Activated CD4-positive, alpha-beta T cell treated with anti-CD3 and anti-CD28 coated beads, Interleukin-2, amount 50 U/mL, for 24 hours (primary cell): ENCODE measurements at places on chromosomes 6 and 20.

- DNase-seq, result no peak
These were observed 951 bp downstream of the FOXP4 start for GRCh38 chr6:41546866-41547798.

GRCh38 chr6:148430897-148431296 is 88.3 kb downstream of the SASH1 start:
- no peak for DNase-seq

DNA sequence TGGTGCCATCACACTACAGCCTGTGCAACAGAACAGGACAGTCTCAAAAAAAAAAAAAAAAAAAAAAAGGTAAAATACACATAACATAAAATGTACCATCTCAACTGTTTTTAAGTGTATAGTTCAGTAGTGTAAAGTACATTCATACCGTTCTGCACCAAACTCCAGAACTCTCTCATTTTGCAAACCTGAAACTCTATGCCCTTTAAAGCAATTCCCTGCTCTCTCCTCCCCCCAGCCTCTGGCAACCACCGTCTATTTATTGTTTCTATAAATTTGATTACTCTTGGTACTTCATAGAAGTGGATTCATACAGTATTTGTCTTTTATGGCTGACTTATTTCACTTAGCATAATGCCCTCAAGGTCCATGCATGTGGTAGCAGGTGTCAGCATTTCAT is 12.9 kb downstream of the RIPOR2 start:
- DNase-seq, result no peak

GRCh38 chr6:40924839-40925238 is 114.2 kb downstream of the UNC5CL start:
- no peak for DNase-seq

DNA sequence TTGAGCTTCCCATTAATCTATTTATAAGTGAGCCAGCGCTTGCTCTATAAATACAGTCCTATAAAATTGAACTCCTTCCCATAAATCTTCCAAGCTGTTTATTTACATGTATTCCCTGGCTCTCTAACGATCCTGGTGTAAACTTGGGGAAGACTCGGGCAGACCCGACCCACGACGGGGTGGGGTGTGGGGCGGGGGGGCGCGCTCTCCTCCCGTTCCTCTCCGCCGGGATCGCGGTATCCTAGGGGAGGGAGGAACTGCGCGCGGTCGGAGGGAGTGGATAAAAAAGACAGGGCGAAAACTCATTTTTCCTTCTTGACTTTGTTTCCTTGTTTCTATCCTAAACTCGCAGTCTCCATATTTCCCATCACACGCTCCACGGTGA is 31.1 kb downstream of the TFAP2B start:
- DNase-seq, result no peak

GRCh38 chr6:144349690-144350527 is 64.8 kb downstream of the UTRN start:
- DNase-seq, result no peak

GRCh38 chr6:157155804-157156203 is 167.5 kb downstream of the TMEM242 start:
- no peak for DNase-seq

- no peak for DNase-seq
These were observed 85.3 kb upstream of the SLC22A16 start for GRCh38 chr6:110561696-110562095.

- no peak for DNase-seq
These were observed 556 bp downstream of the NKX2-4 start for GRCh38 chr20:21396599-21397340.

DNA sequence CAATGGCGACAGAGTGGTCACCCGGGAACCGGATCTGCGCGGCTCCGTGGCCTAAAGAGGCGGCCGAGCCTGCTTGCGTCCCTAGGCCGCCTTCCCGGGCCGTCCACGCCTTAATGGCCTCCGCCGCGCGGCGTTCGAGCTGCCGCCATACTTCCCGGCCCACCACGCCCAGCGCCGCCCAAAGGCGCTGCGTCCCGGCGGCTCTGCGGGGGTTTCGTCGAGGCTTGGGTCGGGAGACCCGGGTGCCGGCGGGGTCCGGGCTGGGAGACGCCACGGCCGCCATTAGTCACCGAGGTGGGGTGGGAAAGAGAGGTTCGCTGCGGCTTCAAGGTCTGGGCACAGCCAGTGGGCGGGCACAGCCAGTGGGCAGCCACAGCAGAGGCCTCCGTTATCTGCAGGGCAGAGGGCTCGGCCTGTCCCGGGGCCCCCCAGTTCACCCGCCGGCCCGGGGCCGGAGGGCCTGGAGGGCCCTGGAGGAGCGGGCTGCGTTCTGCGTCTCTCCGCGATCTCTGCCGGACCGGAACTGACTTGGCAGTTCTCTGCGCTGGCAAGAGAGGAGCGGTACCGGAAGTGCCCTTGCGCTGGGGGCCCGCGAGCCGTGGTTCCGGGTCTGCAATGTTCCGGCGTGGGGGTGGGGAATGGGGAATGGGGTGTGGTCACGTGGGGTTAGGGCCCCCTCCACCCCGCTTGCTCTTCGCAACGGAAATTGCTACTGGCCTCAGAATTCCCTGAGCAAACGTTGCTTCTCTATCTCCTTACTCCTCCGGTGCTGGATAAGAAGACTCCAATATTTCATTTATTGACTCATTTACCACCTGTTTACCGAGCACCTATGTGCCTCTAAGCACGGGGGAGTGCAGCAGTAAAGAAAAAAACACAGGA is 82.3 kb downstream of the CNBD2 start:
- DNase-seq, result peak; percentile 88

GRCh38 chr6:27374824-27375612 is 13.5 kb upstream of the ZNF391 start:
- DNase-seq, result peak; percentile 44

DNA sequence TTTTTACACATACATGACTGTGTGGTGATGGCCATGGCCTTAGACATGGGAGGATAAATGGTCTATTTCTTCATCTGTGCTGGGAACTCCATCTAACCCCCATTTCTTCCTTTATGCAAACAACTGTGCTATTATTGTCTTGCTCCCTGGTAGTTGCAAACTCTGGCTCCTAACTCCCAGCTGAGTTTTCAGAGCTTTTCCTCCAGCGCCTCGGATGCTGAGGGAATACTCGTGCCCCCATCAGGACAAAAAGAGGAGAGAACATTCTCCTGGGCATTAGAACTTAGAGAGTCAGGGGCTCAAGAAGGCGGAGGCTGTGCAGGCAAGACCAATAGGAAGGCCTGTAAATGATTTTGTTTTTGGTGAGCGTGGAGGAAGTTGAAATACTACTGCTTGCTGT is 2.1 kb downstream of the DAAM2 start:
- DNase-seq, result no peak

DNA sequence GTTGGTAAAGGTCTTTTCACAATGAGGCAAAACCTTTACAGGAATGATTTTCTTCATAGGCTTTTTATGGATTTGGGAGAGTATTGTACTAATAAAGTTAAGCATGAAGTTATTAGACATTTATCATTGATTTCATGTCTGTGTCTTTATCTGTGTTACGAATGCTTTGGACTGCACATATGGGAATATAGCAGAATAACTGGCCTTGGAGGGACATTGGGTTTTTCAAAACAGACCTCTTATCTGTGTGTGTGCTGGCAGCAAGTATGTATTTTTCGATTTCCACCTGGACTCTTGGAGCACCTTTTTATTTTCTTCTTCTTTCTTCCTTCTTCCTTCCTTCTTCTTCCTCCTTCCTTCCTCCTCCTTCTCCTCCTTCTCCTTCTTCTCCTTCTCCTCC is 74.6 kb downstream of the CDKAL1 start:
- DNase-seq, result no peak

DNA sequence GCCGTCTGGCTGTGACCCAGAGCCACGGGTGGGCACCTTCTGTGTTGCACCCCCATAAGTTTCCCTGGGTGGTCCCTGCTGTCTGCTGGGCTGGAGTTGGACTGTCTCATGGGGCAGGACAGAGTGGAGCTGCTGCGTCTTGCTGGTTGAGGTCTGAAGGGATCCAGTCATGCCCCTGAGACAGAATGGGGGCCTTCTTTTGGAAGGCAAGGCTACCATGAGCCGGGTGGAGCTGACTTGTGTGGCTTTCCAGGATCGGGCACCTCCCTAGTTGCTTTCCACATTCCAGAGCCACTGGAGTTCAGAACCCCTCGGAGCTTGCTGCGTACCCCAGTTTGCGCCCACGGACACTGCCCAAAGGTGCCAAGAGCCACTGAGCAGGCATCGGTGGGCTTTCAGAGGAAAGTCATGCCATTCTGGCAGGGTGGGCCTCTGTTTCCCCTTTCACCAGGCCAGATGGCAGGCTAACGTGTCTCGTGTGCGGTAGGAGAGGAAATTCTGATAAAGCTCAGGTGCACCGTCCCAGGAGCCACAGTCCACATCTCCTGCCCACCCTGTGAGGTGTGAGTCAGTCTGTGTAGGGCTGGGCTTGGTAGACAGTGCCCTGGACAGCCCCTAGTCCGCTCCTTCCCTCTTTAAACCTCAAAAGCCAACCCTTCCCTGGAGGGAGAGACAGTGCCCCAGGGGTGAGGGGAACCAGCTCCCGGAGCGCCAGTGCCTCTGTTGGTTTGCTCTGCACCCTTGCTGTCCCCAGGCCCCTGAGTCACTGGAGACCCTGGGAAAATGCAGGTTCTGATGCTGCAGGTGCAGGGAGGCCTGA is 125.3 kb downstream of the SYCP2 start:
- DNase-seq, result no peak

- no peak for DNase-seq
These were observed 3.9 kb downstream of the TXLNB start for GRCh38 chr6:139287868-139288267.

DNA sequence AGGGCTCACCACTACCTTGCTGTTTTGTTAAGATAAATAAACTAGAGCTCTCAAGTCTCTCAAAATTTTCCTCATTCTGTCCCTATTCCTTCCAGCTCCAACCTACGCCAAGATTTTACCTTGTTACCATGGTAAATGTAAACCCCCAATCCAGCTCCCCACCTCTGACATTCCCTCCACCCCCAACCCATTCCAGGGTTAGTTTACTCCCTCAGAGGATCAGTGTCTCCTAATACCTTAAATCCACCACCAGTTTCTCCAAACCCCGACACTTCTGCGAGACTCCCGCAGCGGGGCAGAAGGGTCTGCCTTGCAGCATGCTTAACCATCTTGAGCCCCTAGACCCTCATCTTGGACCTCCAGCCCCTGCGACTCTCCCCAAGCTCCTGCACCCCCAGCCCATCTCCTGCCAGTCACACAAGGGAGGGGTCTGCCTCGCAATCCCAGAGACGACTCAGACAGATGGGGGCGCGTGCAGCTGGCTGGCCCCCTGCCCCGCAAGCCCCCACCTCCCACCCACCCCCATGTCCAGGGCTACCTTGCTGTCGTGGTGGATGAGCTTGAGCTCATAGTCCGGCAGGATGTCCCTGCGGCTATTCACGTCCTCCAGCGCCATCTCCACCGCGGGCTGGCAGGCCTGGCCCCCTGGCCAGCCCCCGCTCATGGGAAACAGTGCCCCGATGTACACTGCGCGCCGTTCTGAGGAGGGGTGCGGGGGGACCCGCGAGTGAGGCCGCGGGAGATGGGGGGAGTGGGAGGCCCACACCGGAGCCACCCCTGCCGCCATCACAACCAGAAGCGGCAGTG is 5.8 kb downstream of the GABBR1 start:
- no peak for DNase-seq

DNA sequence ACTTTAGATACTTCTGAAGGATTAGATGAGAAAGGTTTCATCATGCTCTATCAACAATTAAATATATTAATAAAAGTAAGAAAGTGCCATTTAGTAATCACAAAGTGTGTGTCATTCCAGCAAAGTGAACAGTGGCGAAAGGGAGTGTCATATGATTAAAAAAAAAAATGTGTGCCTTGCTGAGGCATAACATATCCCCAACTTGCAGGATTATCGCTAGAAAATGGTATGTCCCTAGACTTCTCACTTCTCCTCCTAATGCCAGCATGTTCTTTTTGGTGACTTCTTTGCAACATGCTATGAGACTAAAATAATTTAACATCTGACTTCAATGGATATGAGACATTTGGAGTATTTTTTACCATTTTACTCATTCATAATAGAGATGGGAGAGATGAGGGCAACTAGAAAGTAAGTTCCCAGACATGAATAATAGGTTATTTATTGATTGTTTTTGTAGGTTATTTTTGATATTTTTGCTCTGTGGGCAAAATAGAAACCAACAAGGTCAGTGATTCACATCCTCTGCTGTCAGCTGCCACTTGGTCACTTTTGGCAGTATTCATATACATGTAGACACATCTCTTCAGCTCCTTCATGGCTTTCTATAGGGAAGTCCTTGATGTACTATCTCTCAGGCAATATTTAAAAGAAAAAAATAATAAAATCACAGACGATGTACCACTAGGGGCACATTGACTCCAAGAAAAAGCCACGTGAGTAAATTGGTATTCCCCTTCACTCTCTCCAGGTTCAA is 370.1 kb downstream of the BMP2 start:
- DNase-seq, result no peak

DNA sequence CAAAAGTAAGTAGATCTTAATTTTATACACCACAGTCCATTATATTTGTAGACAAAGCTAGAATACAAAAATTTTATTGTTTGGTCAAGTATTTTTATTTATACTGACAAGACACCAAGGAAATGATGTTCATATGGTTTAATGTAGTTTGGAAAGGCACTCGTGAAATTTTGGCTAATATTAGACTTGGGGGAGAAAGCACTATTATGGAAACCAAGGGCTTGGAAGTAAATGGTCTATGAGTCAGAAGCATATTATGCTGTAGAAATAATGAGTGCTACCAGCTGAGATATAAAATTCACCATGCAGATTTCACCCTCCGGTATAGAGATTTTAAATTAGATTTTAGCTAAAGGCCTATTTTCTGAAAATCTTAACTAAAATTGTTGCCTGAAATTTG is 233.6 kb downstream of the KCNQ5 start:
- DNase-seq, result no peak

GRCh38 chr6:17156966-17157365 is 55.1 kb downstream of the STMND1 start:
- DNase-seq, result no peak

DNA sequence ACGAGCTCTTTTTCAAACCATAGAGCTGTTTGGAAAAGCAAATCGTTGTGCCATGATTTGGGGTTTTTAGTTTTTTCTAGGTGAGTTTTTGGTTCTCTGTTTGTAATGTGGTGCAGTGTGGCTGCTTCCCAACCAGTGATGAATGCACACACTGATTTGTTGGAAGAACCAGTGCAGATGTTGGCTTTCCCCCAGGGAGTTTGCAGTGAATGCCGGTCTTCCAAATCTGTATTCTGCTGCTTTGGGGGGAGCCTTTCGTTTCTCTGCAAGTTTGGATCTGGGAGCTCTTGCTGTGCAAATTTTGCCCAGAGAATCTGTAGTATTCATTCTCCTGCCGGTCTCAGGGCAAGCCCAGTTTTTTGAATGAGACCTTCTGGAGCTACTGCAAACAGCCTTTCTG is 14.5 kb downstream of the HECA start:
- DNase-seq, result no peak

DNA sequence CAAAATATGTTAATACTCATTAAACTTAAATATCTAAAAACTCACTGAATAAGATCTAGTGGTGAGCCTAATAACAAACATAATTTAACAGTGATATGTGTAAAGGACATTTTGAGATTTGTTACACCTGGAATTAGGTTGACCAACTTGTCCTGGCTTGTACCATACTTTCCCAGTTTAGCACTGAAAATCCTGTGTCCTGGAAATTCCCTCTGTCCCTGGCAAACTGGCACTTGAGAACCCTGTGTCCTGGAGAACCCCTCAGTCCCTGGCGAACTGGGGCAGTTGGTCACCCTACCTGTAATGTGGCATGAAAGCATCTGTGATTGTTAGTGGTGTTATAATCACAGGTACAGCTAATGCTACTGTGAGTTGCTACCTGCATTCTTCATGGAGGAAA is 6.9 kb upstream of the PRND start:
- no peak for DNase-seq
